ENCODE measurements at places on chromosomes 1 and 21.

- no peak for DNase-seq
Measured at GRCh38 chr1:229048896-229049295, 222.0 kb upstream of the RAB4A start.

DNA sequence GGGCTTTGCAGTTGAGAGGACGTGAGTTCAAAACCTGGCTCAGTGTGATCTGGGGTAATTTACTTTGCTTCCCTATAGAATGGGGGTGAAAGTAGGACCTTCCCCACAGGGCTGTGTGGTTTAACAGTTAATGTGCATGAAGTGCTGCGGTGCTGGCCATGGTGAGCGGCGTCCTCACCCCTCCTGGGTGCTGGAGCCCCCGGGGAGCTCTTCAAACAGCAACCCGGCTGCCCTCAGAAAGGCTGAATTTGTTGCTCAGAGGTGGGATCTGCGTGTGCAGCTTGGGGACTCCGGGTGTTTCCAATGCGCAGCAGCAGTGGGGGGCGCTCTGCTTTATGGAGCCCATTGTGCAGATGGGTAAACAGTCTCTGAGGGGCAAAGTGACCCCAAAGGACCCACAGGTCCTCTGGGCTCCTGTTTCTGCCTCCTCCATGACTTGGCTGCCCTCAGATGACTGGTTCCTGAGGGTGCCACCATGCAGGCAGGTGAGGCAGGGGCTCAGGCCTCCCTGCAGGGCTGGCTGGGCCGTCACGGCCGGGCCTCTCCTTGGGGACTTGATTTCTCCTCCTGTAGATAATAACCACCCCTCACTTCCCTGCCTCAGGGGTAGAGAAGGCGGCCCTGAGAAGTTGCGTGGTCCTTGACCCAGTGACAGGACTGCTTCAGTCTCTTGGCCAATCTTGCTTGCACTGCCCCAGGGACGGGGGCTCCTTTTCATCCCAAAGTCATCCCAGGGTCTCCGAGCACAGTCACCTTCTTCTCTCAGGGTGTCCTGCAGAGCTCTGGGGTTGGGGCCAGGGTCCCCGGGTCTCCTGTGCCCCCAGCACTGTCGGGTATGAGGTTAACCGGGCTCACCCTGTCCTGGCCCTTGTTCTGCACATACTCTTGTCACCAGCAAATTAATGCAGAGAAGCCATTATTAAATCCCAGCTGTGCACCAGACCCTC is 40.3 kb downstream of the DMRTB1 start:
- DNase-seq: no peak

GRCh38 chr1:158035014-158035413 is 41.6 kb downstream of the KIRREL1 start:
- no peak for DNase-seq

GRCh38 chr1:181134543-181135436 is 46.3 kb downstream of the IER5 start:
- DNase-seq: no peak

DNA sequence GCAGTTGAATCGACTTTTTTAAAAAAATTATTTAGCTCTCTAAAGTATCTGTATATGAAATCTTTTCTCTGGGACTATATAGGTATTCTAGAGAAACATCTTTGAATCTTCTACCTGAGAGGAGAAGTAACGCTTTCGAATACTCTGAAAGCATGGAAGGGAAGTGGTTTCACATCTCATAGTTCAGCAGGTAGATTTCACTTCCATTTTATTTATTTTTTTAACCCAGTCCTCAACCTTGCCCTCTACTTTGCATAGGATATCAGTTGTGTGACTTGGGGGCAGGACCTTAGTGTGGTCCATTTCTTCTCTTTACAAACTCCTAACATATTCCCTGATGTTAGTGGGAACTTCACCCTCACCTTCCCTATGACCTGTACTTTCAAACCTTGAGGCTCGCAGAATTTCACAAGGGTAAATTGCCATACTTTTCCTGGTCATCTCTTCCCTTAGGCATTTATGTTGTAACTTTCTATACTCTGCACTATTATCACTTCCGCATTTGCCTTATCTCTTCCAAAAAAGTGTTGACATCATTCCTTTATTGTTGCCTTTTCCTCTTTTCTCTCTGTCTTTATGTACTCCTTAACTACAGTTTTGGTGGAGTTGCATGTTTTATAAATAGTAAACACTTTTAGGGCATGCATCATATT is 1208.5 kb upstream of the ADGRL4 start:
- DNase-seq: no peak

- DNase-seq: no peak
Measured at GRCh38 chr1:67956116-67956515, 94.3 kb downstream of the DIRAS3 start.

DNA sequence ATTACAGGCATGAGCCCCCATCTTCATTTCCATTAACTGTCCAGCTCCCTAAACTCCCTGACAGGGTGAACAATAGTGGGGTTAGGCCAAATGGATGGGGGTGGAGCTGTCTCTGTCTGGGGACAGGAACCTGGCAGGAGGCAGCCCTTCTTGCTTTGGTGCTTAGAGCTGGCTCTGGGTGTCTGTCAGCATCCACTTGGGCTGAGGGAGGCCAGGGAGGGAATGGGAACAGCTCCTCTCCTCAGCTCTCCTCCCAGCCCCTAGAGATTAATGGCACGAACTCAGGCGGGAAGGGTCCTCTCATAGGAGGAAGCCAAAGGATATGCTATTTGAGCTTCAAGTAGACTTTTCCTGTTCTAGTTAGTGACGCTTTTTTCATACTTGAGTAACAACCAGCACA is 11.1 kb upstream of the ETV3L start:
- DNase-seq: no peak

DNA sequence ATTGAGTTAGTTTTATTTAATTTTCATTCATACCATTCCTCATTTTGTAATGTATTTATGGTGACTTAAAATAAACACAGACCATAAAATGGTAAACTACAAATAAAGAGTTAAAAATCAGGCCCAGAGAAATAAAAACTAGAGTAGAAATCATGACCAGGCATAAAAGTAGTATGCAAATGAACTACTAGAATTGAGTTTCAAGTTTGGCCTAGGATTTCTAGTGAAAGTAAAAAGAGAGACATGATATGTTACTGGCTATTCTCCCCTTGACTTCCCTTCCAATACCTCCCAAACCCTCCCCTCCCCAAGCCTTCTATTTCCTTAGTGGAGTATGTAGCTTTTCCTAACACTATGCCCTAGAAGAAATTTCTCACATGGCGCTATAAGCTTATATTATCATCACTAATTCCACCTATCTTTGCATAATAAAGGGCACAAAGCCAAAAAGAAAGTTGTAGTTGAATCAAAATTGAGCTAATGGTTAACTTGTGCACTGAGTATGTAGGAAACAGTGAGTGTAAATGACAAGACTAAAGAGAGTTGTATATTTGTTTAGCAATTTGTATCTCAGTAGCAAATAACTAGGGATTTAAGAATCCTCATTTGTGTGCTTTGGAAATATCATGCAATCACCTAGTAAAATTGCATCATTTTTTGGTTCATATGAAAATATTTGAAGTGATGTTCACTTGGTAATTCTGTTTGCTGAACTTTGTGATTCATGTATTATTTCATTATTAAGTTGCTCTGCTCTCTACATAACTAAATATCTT is 29.7 kb upstream of the CDC14A start:
- no peak for DNase-seq

DNA sequence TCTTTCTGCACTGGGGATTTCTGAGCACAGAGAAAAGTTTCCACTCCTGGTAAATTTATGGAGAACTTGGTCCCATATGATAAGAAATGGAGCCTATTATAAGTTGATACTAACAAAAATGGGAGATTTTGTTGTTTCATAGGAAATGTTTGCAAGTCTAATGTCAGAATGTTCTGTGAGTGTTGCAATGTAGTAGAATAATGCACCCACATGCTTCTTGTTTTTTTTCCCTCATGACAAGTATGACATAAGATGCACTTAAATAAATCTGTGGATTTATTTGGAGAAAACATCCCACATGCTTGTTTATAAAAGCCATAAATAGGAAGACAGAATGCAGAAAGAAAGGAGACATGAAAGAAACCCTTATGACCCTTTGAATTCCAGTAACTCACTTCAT is 50.8 kb upstream of the KCNJ6 start:
- DNase-seq: no peak

All from CD8-positive, alpha-beta memory T cell (primary cell).